ENCODE measurements at places on chromosomes 7 and 10.

DNA sequence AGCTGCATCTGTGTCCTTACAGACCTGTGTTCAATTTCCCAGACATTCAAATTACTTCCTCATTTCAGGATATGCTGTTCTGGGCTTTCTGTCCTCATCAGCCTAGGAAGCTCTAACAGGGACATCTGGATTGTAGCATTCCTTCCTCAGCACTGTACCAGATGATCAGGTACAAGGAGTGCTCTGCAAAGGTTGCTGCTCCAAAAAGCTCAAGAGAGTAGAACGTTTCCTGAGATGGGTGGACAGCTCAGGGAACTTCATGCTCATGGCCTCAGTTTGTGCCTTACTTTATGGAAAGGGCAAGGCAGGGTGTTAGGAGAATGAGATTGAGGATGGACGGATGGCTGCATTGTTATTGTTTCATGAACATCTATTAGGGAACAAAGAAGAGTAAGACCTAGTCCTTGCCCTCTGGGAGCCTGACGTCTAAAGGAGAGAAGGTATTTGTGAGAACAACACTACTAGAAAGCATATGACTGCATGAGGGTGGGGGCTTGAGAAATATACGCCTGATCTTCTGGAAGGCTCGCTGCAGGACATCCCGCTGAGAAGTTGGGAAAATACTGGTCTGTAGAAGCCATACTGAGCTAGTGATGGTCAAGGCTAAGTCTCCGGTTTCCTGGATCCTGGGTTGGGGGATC lies 10.5 kb upstream of the ZNF212 start:
- DNase-seq = no peak

- no peak for DNase-seq
Measured at GRCh38 chr7:90155206-90155605, 937 bp downstream of the STEAP1 start.

DNA sequence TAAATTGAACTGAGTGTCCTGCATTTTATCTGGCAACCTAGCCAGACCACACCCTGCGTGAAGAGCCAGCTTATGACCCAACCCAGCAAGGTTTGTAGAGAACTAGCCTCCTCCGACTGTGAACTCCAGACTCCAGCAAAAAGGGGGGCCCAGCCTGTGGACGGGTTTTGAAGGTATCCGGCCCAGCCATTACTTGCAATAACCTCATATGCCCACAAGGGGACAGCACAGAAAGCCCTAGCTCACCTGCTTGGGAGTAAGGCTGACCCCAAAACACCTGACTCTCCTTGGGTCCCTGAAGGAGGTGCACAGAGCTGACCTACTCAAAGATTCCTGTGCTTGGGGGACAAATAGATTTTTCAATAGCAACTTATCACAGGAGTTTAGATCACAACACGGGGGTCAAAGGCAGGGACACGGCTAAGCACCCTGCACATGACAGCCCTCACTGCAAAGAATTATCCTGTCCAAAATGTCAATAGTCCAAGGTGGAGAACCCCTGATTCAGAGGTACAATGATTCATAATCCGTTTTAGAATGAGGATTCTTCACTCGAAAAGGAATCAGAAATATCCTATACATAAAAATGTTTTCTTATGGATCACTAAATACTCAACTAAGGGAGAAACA lies 4.6 kb downstream of the TRPV6 start:
- peak; percentile 31 for DNase-seq

GRCh38 chr7:29523728-29524127 lies 39.9 kb upstream of the PRR15 start:
- no peak for DNase-seq

- DNase-seq = no peak
Measured at GRCh38 chr10:114244126-114244525, 5.1 kb downstream of the VWA2 start.

DNA sequence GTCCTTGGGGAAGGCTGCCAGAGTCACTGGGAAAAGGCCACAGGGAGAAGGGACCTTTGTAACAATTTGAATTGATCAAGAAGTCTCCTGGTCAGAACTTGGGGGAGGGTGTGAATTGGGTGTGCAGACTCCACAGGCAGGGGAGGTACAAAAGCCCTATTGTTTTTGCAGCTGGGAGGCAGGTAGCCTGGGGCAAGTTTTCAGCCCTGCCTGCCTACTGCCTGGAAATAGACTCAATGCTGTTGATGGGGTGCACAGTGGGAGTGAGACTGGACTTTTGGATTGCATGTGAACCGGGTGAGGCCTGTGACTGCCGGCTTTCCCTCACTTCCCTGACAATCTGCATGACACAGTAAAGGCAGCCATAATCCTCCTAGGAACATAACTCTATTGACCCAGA lies 947.0 kb downstream of the REEP3 start:
- no peak for DNase-seq

- peak; percentile 30 for DNase-seq
Measured at GRCh38 chr10:121927318-121927840, 452 bp downstream of the ATE1 start.

DNA sequence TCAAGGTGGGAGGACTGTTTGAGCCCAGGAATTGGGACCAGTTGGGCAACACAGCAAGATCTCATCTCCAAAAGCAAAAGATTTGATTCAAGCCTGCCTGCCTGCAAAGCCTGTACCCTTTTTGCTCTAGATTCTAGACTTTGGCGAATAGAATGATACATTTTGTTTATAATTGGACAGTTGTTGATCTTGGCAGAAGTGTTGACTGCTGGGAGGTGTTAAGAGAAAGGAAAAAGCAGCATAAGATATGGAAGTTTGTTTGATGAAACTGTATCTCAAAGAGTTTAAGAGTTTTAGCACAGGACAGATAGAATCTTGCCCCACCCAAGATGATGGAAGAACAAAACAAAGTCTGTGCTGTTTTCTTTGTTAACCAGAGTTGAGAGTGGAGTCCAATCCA lies 224.1 kb downstream of the AUTS2 start:
- no peak for DNase-seq

All from stimulated activated CD4-positive, alpha-beta T cell treated with anti-CD3 and anti-CD28 coated beads, TNF-alpha, amount 100 ng/mL, for 24 hours (primary cell).